ENCODE measurements at places on chromosomes 12 and 14.
A peak's percentile ranks its signal among the peaks of the same experiment; 100 is the strongest.

DNA sequence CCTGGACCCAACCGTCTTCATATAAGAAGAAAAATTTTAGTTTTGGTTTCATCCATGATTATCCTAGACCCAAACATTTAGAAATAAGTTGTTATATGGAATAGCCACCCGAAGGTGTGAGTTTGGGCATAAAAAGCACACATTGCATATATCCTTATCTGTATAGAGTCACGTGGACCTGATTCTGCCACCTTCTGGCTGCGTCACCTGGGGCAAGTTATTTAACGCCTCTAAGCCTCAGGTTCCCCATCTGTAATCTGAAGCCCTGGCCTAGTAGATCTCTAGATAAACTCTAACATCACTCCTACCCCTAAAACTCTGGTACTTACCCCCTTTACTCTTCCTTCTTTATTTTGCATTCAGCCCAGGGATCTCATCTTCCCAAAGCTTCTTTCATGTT lies 14.3 kb upstream of the KRT5 start:
- no peak for DNase-seq

DNA sequence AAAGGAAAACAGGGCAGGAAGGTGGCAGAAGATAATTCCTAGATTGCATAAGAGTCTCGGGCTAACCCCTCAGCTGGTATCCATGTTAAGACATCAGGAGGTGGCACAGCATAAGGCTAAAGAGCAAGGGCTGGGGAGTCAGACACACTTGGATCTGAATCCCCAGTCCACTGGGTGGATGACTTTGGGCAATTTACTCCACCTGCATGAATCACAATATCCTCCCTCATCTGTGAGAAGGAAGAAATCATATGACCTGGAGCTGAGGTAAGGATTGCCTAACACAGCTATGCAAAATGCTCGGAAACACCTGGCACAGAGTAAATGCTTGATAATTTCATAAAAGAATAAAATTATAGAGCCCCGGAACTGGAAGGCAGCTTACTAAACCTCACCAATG lies 217.9 kb downstream of the PIK3C2G start:
- DNase-seq = no peak

- DNase-seq = no peak
Measured at GRCh38 chr14:104385531-104386101, 193.9 kb upstream of the C14orf180 start.

DNA sequence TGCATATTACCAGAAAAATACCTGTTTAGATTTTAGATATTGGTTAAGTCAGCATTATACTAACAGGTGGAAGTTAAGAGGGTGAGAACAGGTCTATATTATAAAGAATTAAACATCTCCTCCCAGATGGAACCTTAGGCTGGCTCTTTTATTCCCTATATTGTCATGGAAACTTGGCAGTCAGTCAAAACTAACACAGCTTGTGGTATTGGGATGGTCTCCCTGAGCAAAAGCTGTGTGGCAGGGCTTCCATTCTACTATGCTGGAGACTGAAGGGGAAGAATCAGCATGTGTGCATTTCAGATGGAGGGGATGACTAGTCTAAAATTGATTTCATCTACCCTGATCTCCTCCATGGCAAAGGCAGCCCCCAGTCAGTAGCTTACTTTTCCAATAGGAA lies 66.7 kb downstream of the SMOC1 start:
- no peak for DNase-seq

DNA sequence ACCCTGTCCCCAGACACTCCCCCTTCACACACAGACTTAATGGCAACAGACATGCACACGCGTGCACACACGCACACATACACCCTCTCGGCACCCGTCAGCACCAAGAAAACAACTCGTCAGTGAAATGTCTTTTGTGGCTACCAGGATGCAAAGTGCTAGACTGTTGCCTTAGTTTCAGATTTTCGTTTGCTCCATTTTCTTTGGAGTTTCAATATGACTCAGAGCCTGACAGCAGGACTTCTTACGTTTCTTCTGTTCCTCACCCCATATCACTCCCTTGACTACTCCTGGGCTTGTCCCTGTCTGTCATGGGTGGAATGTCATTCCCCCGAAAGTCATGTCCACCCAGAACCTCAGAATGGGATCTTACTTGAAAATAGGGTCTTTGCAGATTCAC lies 182.9 kb downstream of the GLT1D1 start:
- no peak for DNase-seq

GRCh38 chr12:65248656-65249633 lies 29.5 kb upstream of the MSRB3 start:
- DNase-seq = no peak

- no peak for DNase-seq
Measured at GRCh38 chr14:51978681-51979085, 10.7 kb upstream of the RTRAF start.

- no peak for DNase-seq
Measured at GRCh38 chr12:64137117-64137516, 85.0 kb downstream of the KICS2 start.

- no peak for DNase-seq
Measured at GRCh38 chr12:107444771-107445170, 240.8 kb upstream of the PWP1 start.

- DNase-seq = no peak
Measured at GRCh38 chr14:53743371-53743770, 213.3 kb downstream of the BMP4 start.

DNA sequence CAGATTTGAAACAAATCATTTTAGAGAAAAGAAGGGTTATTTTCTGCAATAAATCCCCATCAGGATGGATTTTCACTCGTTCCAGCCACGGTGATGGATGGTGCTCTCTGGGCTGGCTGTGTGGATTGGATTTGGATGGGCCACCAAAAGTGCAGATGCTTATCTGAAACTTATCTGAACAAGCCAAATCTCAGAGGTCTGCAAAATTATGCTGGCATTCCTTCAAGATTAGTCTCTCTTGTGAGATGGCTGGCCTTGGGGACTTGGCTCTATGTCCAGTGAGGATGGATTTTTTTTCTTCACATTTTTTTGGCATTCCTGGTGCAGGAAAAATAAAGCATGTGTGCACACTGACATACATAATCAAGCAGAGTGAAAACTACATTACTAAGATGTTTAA lies 341.9 kb downstream of the GXYLT1 start:
- DNase-seq = no peak

DNA sequence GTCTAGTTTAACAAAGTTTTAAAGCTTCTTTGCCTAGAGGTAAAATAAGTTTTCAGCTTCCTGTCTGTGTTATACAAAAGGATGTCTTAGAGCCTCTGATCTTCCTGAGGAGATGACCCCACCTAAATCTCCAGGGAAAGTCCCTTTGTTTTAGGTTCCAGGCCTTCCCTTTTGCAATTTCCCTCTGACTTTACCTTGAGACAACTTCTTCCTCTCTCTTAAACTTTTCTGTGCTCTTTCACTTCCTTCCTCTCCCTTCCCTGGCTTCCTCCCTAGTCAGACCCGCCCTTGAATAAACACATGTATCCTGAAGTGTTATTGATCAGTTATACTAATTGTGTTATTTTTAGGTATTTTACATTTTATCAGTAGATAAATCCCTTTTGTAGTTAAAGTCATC lies 134.8 kb downstream of the DYRK2 start:
- no peak for DNase-seq

DNA sequence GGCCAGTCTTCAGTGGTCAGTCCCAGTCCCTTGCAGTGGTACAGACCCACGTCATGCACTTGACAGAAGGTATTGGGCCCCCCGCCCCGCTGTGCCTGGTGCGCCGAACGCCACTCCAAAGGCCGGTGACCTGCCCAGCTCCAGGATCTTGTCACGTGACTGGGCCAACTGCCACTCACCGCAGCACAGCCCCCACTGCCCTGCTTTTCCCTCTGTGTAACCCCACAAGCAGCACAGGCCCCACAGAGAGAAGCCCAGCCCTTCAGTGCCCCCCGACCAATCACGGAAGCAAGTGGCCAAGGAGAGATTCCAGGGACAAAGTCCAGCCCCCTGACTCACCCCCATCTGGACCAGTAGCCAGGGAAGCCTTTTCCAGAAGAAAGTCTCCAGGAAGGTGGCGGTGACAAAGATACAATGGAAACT lies 498 bp downstream of the GPR132 start:
- no peak for DNase-seq

GRCh38 chr12:30308010-30308717 lies 387.5 kb downstream of the IPO8 start:
- no peak for DNase-seq

DNA sequence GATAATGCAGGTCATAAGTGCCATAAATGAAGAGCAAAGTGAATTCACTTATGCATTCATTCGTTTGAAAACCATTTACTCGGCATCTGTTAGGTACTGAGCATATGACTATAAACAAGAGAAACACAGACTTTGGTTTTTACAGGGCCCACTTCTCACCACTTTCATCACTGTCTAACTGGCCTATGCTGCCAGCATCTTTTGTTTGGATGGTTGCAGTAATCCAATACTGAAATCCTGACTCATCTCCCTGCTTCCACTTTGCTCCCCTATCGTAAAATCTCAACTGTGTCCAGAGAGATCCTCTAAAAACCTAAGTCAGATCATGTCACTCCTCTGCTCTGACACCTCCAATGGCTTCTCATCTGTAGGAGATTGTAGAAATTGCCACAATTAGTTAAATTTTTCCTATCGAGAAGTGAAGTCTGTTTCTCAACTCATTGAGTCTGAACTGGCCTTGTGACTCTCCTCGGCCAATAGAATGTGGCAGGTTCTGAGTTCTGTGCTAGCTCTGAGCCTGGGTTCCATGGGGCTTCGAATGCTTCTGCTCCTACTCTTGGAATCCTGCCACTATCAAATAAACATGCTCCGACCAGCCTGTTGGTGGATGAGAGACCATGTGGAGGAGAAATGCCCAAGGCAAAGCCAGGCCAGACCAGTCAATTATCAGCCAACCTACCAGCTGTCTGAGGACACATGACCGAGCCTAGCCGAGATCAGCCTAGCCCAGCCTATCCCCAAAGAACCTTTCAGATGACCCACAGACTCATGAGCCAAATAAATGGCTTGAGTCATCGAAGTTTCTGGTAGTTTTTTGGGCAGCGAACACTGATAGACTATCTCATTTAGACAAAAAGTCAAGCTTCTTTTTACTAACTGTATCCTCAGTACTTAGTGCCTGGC lies 2.2 kb upstream of the BATF start:
- no peak for DNase-seq

DNA sequence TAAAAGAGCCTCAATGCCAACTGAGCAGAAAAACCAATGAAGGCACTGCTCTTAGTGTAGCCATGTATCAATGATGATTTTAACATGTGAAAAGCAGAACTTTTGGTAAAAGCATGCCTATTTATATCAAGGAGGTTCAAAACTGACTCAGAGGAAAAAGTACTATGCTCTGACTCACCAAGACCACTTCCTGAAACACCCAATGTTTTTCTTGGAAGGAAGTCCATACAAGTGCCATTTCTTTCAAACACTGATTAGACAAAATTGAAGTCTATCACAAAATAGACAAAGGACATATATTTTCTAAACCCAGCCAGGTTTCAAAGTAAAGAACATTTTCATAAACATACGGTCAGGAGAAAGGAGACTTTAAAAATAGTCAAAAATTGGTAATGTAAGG lies 88.6 kb downstream of the EPS8 start:
- no peak for DNase-seq

GRCh38 chr12:75439048-75439447 lies 41.5 kb upstream of the GLIPR1 start:
- DNase-seq = no peak

DNA sequence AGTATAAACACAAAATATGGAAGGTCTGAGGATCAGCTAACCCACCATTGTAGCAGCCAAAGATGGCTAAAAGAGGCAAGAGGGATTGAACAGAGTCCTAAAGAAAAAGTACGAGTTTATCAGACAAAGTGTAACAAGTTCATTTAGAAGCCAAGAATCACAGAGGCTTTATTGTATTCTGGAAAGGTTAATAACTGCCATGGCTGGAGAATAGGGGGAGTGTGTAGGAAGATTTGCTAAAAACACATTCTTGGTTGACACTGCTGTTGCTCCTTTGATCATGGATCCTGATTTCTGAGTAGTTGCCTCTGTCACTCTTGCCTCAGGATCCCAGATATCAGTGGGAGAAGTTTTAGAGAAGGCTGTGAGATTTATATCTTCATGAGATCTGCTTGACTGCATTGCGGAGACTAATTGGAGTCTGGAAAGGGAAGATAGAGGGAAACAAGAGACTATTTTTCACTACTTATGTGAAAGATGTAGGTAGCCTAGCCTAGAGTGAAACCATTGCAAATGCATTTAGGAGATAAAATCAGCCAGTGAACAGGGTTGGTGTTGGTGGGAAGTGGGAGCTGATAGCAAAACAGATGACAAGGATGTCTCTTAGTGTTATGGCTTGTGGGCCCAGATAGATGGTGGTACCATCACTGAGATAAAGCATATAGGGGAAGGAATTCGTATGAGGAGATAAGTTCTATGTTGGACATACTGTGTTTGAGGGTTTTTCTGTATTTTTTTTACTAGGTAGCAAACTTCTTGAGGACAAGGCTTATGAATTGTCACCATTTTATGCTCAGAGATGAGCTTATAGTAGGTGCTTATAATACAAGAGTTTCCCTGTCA lies 402.9 kb upstream of the PDE3A start:
- DNase-seq = no peak

- peak; percentile 83 for DNase-seq
Measured at GRCh38 chr12:121352682-121353018, 439 bp upstream of the ANAPC5 start.

GRCh38 chr12:16602412-16602811 lies 3.5 kb downstream of the LMO3 start:
- DNase-seq = no peak

GRCh38 chr14:95250140-95250769 lies 69.5 kb downstream of the CLMN start:
- no peak for DNase-seq

DNA sequence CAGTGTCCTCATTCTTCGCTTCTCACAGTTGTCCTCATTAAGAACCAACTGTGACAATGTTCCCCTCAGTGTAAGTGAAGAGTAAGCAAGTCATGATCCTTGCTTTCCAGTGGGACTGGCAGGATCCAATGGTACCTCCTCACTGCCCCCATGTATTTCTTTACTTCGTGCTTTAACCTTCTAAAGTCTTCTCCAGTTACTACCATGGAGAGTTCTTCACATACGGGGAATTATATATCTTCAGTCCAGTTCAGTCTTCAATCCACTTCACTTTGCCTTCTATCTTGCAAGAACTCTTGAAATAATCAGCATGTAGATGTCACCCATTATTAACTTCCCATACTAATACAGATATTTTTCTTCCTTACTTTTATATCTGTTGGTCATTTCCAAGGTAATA lies 381.9 kb upstream of the GARIN6 start:
- DNase-seq = no peak

GRCh38 chr12:129069886-129070285 lies 216.6 kb downstream of the GLT1D1 start:
- DNase-seq = no peak

GRCh38 chr12:102964872-102965271 lies 7.4 kb downstream of the ASCL1 start:
- peak; percentile 15 for DNase-seq

DNA sequence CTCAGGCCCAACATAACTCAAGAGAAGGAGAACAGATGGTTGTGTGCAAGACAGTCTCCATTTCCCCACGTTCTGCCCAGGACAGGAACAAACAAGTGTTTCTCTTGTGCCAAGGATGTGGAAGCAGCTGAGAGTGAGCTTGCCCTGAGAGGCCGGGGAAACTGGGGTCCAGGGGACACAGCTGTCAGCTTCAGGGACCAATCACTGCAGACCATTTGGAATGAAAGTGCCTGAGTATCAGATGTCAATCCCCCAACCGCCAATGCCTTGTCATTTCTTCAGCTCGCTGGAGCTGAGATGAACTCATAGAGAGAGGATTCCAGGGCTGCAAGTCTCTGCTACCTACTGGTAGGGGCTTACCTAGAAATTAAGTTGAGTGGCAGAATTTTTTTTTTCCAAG lies 71.9 kb upstream of the METAP2 start:
- DNase-seq = no peak
